ENCODE measurements at places on chromosomes 11 and 22. TPM values are rescaled to one million over a fixed set of nuclear protein-coding genes. Genes with fewer than 3 reads are reported as not detected.

DNA sequence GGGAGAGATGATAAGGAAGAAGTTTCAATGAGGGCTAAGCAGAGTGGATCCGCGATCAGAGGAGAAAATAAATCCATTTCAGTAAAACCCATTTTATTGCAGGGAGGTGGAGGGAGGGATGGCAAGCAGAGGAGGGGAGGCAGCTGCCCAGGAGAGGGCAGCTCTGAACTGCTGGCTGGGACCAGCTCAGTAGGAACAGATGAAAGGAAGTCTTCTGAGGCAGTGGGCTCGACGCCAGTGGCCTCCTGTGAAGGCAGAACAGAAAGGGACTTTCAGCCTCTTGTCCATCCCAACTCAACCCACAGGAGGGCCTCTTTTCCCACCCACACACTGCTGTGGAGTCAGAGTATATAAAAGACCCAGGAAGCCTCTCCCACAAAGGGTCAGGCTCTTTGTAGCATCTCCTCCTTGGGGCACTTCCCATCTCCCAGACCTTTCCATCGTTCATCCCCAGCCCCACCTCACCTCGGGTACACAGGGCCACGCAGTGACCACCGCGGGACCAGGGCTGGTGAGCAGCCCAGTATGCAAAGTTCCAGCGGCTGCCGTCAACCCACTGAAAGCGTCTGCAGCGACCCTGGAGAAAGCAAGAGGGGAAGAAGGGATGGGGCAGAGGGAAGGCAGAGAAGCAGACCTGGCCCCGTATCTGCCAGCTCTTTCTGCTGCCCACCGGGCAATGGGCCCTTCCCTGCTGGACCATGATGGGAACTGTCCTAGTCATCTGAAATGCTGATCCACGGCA is 3.0 kb downstream of the PRG2 start:
- DNase-seq: no peak
- no peak overlapping the region for H3K27ac ChIP-seq

DNA sequence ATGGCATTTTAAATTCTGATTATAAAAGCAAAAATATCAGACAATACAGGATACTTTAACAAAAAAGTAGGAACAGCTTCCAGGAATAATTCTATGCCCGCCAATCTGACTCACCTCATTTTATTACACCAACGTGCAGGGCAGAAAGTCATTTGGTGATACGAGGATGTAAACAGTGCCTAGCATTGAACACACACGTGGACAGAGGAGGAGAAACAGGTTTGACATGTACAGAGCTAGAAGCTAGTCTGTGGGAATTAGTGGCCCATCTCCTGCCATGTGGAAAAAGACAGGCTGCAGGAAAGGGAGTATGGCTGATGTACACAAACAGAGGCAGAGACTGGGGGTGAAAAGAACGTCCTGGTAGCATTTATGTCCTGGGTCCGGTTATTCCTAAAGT is 9.0 kb upstream of the SPINDOC start:
- no peak overlapping the region for H3K4me3 ChIP-seq
- no peaks in the 10 kb centered on the region for H3K36me3 ChIP-seq
- H3K4me1 ChIP-seq: no peaks in the 10 kb centered on the region

DNA sequence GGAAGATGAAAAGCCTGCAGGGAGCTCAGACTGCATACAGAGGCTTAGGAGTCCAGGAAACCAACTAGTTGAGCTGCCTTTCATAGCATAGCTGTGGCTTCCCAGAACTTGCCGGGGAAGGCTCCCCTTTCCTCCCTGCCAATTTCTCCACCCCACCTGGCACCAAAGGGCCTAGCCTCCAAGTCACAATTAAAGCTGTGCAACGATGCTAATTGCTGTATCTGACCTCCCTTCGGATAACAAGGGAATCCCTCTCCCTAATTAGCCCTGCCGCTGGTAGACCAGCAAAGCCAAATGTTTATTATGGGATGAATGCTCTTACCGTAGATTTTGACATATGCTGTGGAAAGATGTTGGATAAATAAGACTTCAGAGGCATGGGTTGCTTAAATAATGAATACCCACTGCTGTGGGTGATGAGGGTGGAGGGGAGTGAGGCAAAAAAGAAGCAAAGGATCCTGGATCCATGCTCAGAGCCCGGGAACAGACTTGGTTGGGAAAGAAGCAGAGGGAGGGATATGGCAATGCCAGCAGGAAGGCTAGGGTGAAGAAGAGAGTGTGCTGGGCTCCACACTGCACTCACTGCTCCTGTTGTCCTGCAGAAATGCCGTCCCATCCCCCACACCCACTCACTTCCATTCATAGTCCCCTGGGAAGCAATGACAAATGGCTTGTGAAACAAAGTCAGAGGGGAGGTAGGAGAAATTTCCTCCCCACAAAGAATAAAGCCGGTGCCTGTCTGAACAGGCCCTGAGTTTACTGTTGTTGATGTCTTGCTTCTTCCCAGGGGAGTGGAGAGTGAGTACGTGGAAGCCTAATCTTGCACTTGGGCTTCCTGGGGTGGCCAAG is 608.1 kb upstream of the CADM1 start:
- no peak overlapping the region for H3K27ac ChIP-seq
- no peak for DNase-seq

- H3K27ac ChIP-seq: no peak within 1 kb of the TSS
- H3K27me3 ChIP-seq: peaks cover 8% of the 10 kb centered on the region
- no peaks in the 10 kb centered on the region for H3K36me3 ChIP-seq
- DNase-seq: no peak
- H3K4me3 ChIP-seq: no peak within 1 kb of the TSS
Measured at GRCh38 chr11:130159657-130160497, at the start of gene ST14. TSS of gene ST14 (plus strand) at chr11:130159782. CDS start at chr11:130159980, 198 bp downstream.

DNA sequence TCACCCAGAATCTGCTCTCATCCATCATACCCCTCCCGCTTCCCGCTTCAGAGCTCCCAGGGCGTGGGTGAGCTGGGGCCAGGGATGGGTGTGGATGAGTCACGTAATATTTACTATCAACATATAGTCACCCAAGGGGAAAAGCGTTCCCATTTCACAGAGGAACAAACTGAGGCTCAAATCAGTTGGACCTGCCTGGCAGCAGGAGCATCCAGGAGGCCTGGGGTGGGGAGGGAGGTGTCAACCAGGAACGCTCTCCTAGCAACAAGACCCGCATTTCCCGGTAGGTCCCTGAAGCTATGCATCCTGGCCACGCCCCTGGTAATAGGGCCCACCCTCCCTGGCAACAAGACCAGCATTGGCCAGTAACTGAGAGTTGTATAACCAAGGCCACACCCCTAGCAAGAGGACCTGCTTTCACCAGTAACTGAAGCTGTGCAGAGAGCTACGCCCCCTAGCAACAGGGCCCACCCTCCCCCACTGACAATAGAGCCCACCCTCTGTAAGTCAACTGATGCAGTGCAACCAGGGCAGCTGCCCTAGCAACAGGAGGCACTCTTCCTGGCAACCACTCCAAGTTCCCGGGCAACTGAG is 32.7 kb upstream of the TXNRD2 start:
- H3K27ac ChIP-seq: no peak overlapping the region
- DNase-seq: no peak
- no peak overlapping the region for H3K4me3 ChIP-seq
- H3K36me3 ChIP-seq: no peaks in the 10 kb centered on the region

DNA sequence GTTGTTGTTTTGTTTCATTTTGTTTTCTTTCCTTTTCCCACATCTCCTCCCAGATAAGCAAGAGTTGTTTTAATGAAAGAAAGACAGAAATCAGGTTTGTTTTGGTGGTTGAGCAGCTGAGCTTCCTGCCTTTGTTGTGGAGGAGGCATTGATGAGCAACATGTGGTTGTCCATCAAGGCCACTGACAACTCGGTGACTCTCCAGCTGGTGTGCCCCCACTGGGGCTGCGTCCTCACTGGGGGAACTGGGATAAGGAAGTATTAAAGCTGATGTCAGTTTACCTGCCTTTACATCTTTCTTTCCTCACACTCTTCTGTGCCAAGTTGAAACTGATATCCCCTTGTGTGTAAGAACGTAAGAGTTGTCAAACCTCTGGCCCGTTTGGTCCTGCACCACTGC is 5.9 kb downstream of the VPS26B start:
- H3K4me1 ChIP-seq: peaks cover 62% of the 10 kb centered on the region
- no peak overlapping the region for H3K4me3 ChIP-seq
- DNase-seq: no peak
- no peaks in the 10 kb centered on the region for H3K27me3 ChIP-seq
- H3K27ac ChIP-seq: no peak overlapping the region
- H3K36me3 ChIP-seq: peaks cover 11% of the 10 kb centered on the region

DNA sequence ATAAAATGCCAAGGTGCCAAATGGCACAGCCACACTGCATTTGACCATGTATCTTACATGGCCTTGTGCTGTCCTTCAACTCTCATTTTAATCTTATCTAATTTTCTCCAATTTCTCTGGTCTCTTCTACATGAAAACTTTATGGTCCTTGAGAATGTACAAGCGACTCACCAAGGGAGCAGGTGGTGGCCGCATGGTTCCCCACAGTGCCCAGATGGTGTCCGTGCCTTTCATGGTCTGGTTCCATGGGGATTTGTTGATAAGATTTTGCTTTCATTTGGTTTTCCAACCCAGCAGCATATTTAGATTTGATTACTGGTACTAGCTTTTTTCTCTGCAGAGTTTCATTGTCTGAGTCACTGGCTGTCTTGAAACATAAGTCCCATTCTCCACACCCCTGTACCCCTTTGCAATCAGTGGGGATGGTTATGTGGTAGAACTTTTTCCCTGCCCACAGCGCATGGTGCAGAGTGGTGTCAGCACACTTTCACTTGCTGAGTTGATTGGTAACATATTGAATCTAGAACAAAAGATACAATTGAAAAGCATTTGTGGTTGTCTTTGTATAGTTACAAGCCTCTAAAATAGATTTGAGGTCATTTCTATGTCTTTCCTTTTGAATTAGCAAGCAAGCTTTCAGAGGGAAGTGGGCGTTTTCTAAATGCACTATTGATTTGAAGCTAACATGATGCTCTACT is 24.1 kb downstream of the ZNRF3 start:
- no peaks in the 10 kb centered on the region for H3K4me1 ChIP-seq
- H3K4me3 ChIP-seq: no peak overlapping the region
- DNase-seq: no peak
- no peaks in the 10 kb centered on the region for H3K36me3 ChIP-seq
- no peaks in the 10 kb centered on the region for H3K27me3 ChIP-seq

DNA sequence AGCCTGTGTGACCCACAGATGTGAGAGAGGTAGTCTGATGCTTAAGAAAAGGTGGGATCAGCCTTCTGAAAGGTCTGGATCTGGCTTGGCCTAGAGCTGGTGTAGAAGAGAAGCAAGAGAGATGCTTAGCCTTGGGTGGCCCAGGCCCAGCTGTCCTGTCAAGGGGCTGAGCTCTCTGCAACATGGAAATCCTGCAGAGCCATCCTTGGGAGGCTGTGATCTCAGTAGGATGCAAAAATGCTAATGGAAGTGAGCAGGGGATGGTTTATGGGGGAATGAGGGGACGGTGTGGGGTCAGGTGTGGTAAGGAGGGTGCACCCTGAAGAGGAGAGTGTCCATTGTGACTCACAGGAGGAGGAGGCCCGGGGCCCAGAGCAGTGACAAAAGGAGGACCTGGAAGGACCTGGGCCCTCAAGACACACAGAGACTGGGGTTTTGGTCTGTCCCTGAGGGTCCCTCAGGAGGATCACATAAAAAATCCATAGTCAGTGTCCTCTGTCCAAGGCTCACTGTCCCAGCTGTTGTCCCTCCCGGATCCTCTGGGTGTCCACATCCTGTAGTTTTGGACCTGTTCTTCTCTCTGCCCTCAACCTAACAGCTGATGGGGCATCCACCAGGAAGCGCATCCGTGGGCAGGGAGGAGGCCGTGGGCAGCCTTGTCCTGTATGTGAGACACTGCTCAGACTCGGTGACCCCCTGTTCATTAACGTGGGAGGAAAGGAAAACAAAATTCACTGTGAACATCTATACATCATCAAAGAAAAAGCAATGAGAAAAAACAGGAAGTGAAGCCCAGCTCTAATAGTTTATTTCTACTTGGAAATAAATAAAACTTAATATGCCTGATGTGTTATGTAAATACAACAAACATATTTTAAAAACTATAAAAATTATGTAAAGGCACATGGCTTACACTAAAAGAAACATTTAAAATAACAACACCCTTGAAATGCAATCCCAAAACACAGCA is 129.8 kb downstream of the ZNF280B start:
- no peak for DNase-seq
- no peaks in the 10 kb centered on the region for H3K36me3 ChIP-seq
- H3K4me1 ChIP-seq: no peaks in the 10 kb centered on the region
- no peak overlapping the region for H3K27ac ChIP-seq

- peaks cover 4% of the 10 kb centered on the region for H3K27me3 ChIP-seq
- no peak overlapping the region for H3K27ac ChIP-seq
- peaks cover 7% of the 10 kb centered on the region for H3K4me1 ChIP-seq
- H3K4me3 ChIP-seq: no peak overlapping the region
Measured at GRCh38 chr11:123261345-123262106, 66.5 kb upstream of the CLMP start.

DNA sequence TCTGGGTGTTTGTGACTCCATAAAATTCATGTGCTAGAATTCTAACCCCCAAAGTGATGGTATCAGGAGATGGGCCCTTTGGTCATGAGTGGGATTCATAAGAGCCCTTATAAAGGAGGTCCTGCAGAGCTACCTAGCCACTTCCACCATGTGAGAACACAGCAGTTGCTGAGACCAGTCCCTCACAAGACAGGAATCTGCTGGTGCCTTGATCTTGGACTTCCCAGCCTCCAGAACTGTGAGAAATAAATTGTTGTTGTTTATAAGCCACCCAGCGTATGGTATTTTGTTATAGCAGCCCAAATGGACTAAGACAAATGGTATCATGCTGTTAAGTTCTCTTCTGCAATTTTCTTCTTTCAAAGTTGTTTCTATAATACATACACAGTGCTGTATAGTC is 1.5 kb upstream of the PLAAT5 start:
- no peak overlapping the region for H3K4me3 ChIP-seq
- H3K36me3 ChIP-seq: no peaks in the 10 kb centered on the region
- no peaks in the 10 kb centered on the region for H3K27me3 ChIP-seq

GRCh38 chr11:35619116-35619854 is 1.0 kb downstream of the FJX1 start:
- H3K27me3 ChIP-seq: peaks cover 35% of the 10 kb centered on the region
- DNase-seq: peak; percentile 13
- H3K4me3 ChIP-seq: no peak overlapping the region
- no peaks in the 10 kb centered on the region for H3K36me3 ChIP-seq

The RTN4R gene
- 1.7 TPM for polyA plus RNA-seq

The SLC22A6 gene
- polyA plus RNA-seq: not detected

The LMO2 gene
- polyA plus RNA-seq: 0.16 TPM

The BIK gene
- polyA plus RNA-seq: 8.5 TPM

The AMOTL1 gene
- polyA plus RNA-seq: not detected

The ADM gene
- not detected for polyA plus RNA-seq

The CSRP3 gene
- polyA plus RNA-seq: not detected
